ENCODE measurements at places on chromosomes 7 and 10. TPM values are rescaled to one million over a fixed set of nuclear protein-coding genes. Genes with fewer than 3 reads are reported as not detected.

LLCFC1 gene
- total RNA-seq: not detected

LSM8 gene
- total RNA-seq: 59.3 TPM

NUDT13 gene
- total RNA-seq: 1.5 TPM

SHOC2 gene
- total RNA-seq: 102 TPM

CADPS2 gene
- 29.2 TPM for total RNA-seq

MORN4 gene
- total RNA-seq: 15.7 TPM

CYP3A5 gene
- total RNA-seq: 4.6 TPM

KIF5B gene
- 143 TPM for total RNA-seq

WAC gene
- total RNA-seq: 183 TPM

All from camera-type eye (tissue), 1 donor.